Activated CD8-positive, alpha-beta T cell treated with anti-CD3 and anti-CD28 coated beads, Interleukin-2, amount 10 ng/mL, durations not matched to agents 7 days and 5 days (primary cell): ENCODE measurements at places on chromosomes 4 and X. TPM values are rescaled to one million over a fixed set of nuclear protein-coding genes. Genes with fewer than 3 reads are reported as not detected.
A peak's percentile ranks its signal among the peaks of the same experiment; 100 is the strongest.

TMPRSS11A gene
- total RNA-seq: not detected

ADRA2C gene
- not detected for total RNA-seq

PAGE5 gene
- not detected for total RNA-seq

ESX1 gene
- total RNA-seq: not detected

FGFBP1 gene
- total RNA-seq: not detected

TCEANC gene
- total RNA-seq: 3.8 TPM

AVPR2 gene
- not detected for total RNA-seq

GLRB gene
- total RNA-seq: not detected

TCEAL1 gene
- total RNA-seq: 5.2 TPM

ARFIP1 gene
- total RNA-seq: 20.5 TPM

PDE6B gene
- total RNA-seq: 16.1 TPM

GRCh38 chr4:104973708-104974107 lies 173.0 kb upstream of the TET2 start:
- DNase-seq: no peak

DNA sequence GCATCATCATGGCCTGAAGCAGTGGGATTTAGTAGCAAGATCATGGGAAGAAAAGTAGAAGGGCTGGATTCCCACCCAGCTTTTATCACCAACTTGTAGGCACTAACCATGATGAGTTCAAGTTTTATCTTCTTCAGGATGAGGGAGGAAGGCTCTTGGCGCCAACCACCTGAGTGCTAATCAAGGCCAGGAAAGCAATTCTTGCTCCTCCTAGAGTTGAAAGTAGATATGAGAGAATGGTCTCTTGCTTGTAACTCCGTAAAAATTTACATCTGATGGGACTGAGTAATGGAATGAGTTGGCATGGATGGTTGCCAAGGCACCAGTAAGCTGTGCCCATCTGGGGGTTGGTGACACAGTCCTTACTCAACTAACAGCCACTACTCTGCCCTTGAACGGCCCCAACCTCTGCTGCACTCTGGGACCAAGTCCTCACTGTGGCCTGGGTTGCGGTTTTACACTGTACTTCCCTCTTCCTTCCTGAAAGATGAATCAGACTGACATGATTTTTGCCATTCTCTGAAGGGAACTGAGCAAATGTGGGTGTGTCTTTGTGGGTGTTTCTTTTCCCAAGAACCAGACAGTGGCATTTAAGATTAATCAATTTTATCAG lies 39.4 kb upstream of the NDP start:
- peak; percentile 44 for DNase-seq

DNA sequence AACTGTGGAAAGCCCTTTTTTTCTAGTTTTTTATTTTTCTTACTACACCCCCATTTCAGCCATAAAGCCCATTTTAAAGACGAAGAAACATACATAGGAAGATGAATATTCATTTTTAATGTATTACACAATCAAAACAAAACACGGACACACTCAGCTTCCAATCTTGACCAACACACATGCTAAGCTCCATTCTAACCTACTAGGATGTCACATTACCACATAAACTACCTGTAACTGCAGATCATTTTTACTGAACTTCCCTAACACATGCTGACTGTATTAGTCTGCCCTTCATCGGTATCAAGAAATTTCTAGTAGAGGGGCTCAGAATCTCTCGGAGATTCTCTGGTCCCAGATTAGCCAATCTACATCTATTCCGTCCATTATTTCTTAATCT lies 1.8 kb downstream of the CCNI start:
- no peak for DNase-seq

DNA sequence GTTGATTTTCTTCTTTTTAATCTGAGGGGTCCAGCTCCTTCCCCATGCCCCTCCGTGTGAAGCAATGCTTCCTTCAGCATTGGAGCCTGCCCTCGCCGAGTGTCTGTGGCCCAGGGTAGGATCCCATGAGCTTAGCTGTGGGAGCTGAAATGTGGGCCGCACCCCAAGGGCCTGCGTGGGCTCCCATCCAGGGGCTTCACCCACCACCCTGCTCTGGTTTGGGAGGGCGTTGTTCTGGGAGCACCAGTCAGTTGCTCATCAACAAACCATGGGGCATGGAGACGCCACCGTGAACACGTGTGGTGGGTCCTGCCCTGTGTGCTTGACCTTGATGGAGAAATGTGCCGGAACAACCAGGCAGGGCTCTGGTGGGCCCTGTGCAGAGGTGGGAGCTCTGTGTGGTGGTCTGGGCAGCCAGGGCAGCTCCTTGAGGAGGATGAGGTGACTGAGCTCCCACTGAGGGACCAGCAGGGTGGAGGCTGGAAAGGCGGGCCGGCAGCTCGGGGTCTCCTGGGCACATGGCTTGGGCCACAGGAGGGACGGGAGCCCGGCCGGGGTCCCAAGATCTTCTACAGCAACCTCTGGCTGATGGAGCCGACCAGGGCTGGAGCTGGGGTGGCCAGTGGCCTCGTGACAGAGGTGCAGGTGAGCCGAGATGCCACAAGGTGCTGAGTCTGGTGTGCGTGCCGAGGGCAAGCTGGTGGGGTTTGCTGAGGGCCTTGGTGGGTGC lies 39.6 kb upstream of the NKX1-1 start:
- no peak for DNase-seq

DNA sequence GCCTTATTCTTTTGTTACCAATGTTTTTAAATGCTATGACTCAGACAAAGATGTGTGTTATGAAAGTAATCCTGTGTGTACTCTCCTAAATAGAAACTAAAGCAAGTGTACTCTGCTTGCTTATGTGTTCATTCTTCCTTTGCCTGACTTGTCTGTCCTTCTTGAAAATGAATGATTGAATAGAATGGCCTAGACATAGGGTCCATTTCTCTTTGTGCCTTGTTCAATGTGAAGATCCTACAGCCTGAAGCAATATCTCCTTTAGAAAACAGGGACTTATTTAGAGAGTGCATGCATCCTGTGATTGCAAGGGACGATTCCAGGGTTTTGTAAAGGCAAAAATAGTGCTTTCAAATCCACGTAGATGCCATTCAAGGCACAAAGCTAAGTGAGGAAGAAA lies 343.6 kb upstream of the TACR3 start:
- DNase-seq: no peak

- DNase-seq: no peak
These were observed 149.1 kb upstream of the ARHGEF9 start for GRCh38 chrX:63934160-63934559.

DNA sequence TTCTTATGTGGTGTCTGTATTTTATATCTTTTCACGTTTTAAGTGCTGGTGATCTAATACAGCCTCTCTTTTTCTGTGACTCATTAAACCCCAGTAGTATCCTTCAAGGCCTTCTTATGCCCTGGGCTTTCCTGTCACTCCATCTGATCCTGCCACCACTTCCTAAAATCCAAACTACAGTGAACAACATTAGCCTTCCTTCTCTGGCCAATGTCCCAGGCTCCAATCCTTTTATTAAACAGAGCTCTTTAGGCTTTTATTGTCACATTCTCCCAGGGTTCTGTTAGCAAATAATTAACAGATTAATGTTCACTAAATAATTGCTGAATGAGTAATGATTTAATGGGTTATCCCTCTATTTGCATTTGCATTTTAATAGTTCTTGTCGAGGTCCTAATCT lies 47.9 kb upstream of the ITM2A start:
- no peak for DNase-seq

DNA sequence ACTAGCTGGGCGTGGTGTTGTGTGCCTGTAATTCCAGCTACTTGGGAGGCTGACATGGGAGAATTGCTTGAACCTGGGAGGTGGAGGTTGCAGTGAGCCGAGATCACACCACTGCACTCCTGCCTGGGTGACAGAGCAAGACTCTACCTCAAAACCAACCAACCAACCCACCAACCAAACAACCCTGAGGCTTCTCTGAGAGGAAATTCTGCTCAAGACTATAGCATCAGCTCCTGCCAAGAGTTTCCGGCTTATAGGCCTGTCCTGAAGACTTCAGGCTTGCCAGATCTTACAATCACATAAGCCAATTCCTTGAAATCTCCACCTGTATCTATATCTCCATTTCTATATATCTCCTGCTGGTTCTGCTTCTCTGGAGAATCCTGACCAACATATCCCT lies 173.8 kb upstream of the TBC1D9 start:
- DNase-seq: no peak

- DNase-seq: peak; percentile 67
These were observed 12.4 kb upstream of the NFXL1 start for GRCh38 chr4:47926667-47927258.

DNA sequence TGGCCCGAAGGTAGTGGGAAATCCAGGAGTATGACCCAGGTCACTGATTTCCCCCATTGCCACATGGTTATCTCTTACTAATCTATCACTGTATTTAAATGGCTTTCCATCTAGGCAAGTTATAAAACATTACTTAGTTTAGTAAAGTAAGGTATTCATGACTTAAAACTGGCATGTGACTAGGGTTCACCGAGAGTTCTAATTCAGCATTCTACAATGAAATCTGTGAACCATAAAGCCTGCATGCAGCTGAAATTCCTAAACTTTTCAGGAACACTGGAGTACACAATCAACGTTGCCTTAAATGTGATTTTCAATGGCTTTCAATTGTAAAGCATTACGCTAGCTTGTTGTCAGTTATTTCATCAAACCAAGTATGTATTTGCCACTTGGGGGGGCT lies 22.7 kb upstream of the PRPS2 start:
- no peak for DNase-seq

DNA sequence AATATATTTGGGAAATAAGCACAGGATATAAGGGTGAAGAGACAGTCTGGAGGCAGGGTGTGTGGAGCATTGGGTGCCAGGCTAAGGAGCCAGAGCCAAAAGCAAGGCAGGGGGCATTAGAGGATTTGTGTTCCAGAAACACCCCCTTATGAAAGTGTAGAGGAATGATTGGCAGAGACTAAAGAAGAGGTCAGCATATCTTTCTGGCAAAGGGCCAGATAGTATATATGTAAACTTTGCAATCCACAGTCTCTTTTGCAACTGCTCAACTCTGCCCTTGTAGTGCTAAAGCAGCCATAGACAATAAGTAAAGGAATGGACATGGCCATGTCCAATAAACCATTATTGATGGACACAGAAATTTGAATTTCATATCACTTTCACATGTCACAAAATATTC lies 3.6 kb upstream of the SLC9A6 start:
- no peak for DNase-seq

DNA sequence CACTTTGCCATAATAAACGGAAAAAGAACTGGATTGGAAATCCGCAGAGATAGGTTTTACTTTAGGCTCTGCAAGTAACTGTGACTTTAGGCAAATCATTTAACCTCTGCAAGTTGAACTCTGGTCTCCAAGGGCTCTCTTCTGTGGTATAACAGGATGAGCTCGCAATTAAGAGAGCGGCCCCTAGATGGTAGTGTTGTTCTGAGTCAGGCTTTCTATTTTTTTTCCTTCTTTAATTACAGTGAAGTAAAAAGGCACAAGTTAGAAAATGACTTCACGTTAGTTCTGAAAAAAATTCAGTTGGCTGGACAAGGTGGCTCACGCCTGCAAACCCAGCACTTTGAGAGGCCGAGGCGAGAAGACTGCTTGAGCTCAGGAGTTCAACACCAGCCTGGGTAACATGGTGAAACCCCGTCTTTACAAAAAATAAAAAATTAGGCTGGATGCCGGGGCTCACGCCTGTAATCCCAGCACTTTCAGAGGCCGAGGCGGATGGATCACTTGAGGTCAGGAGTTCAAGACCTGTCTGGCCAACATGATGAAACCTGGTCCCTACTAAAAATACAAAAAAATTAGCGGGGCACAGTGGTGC lies 18.0 kb downstream of the RPS3A start:
- DNase-seq: peak; percentile 70

- no peak for DNase-seq
These were observed 71.8 kb downstream of the AFAP1 start for GRCh38 chr4:7867701-7868435.

DNA sequence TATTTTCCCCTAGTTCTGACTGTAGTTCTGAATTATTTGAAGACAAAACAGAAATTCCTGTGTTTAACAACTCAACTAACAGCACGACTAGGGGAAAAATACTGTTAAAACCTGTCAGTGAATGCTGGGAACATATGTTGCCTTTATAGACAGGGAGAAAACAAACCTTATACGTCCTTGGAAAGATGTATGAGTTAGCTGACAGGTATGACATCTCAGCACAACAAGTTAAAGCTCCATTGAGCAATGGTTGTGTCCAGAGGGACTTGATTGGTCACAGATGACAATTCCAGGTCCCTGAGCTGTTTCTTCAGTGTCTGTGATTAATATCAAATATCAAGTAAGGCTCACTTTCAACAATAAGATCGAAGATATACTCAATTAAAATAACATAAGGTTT lies 58.2 kb upstream of the DDIT4L start:
- DNase-seq: no peak

DNA sequence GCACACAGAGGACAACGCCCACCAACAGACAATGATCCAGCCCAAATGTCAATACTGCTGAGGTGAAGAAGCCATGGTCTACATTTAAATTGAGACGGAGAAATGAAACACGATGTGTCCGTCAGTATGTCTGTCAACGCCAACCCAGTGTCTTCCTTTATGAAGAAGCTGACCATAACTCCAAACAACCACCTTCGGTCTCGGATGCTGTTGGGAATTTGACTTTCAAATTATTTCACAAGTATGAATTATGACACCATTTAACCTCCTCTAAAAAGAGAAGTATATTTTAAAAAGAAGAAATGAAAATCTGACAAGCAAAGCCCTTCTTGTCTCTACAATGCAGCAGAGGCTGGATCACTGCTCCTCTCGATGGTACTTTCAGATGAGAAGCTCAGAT lies 123.7 kb upstream of the MAP3K15 start:
- DNase-seq: no peak

GRCh38 chr4:101596781-101597552 lies 193.6 kb upstream of the BANK1 start:
- peak; percentile 42 for DNase-seq

DNA sequence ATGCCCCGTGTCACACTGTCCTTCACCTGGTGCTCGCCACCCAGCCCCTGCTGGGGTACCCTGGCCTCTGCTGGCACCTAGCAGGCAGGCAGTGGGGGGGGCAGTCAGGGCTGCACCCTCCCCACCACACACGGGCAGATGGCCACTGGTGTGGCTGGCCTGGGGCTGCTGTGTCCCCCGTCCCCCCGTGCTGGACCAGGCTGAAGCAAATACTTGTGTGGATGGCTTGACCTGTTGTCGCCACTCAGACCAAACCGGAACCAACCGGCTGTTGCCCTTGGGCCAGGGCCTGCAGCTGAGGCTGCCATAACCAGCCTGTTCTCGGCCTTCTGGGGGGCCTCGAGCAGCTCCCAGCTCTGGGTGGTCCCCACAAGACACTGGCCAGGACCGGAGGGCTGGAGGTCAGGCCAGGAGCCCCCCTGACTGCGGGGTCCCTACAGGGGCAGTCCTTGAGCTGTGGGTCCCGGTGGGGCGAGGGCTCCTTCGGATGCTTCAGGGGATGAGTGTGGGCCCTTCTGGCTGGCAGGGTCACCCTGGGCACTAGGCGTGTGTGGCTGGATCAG lies 4.3 kb downstream of the FGFR3 start:
- no peak for DNase-seq

DNA sequence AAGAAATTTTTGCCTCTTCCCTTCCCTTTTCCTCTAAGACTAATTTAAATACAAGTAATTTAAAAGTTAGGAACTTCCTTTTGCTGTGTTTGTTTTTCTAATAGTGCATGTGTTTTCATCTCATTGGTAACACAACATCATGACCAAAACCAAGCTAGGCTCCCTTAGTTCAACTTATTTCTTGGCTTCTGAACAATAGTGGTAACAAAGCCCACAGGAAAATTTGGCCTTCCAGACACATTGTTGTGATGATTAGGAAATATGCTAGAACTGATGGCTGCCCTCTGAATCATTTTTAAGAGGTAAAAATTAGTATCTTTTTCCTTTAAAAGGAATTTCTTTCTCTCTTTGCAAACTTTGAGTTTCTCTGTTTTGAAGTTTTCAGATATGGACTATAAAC lies 25.5 kb upstream of the TEC start:
- DNase-seq: no peak
